NCI-H187 (cell line): ENCODE measurements at places on chromosomes 13 and 19.

- DNase-seq: peak; percentile 51
These were observed 738.5 kb downstream of the DIAPH3 start for GRCh38 chr13:59425211-59425741.

- no peak for DNase-seq
These were observed 18.2 kb downstream of the CEBPG start for GRCh38 chr19:33391631-33392249.

- DNase-seq: no peak
These were observed 134.9 kb downstream of the FGF9 start for GRCh38 chr13:21805733-21806132.

- DNase-seq: no peak
These were observed 46.1 kb upstream of the CNMD start for GRCh38 chr13:52785739-52786138.

DNA sequence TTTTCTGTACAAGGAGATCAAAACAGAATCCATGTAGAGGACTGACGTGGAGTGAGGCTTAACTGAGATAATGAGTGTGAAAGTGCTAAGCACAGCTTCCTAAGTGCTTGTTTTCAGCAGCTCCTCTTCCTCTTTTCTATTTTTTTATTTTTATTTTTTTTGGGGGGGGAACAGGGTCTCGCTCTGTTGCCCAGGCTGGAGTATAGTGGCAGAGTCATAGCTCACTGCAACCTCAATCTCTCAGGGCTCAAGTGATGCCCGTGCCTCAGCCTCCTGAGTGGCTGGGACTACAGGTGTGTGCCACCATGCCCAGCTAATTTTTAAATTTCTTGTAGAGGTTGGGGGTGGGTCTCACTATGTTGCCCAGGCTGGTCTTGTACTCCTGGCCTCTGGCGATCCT is 5.6 kb upstream of the FOSB start:
- no peak for DNase-seq

DNA sequence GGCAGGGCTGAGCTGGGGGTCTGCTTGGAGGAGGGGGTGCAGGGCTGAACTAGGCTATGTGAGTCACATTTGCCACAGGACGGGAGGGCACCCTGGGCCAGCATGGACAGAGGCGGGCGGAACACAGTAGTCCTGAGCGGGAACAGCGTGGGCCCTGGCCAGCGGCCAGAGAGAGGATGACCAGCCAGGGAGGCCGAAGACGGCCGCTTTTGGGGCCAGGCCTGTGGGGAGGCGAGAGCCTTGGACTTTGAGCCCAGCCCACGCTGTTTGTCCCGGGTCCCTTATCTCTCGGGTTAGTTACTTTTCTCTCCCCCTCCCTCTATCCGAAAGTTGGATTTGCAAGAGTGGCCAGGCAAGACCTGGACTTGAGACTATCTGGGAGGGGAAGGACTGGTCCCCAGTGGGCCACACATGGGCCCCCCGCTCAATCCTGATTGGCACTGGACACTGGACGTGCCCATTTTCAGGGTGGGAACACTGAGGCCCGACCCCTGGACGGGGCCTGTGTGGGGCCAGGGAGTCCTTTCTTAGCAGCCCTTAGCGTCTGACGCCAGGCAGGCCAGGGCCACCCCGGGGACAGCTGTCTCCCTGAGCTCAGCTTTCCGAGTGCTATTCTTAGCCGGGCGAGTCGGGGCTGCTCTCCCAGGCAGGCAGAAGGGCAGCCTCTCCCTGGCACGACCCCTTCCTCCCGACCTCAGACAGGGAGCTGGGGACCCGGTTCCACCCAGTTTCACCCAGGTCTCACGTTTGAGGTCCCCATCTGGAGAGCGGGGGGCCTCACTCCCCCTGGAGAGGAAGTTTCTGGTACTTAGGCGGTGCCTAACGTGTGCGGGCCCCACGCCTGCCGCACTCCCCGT is 833 bp downstream of the GAMT start:
- DNase-seq: no peak

GRCh38 chr19:33604651-33605050 is 17.1 kb upstream of the CHST8 start:
- no peak for DNase-seq

DNA sequence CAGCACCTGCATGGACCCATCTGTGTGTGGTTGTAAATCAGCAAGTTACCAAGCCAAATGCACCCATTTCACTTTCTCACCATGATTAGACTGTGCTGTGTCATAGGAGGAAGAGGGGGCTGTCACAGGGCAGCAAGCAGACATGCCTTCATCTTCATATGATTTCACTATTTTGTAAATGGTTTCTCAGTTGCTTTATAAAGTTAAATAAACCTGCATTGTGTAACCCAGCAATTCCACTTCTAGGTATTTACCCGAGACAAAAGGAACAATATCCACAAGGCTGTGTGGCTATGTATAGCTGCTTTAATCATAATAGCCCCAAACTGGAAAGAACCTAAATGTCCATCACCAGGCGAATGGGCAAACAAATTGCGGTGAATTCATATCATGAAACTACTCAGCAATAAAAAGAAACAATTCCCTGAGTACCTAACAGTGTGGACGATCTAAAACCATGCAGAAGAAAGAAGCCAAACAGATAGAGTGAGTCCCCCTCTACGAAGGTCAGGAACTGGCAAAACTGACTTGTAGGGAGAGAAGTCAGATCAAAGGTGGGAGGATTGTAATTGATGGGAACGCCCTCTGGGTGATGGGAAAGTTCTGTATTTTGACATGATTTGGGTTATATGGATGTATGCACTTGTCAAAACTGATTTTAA is 185.4 kb downstream of the COL4A1 start:
- DNase-seq: no peak

- DNase-seq: no peak
These were observed 2.7 kb upstream of the MPV17L2 start for GRCh38 chr19:18190278-18190677.

DNA sequence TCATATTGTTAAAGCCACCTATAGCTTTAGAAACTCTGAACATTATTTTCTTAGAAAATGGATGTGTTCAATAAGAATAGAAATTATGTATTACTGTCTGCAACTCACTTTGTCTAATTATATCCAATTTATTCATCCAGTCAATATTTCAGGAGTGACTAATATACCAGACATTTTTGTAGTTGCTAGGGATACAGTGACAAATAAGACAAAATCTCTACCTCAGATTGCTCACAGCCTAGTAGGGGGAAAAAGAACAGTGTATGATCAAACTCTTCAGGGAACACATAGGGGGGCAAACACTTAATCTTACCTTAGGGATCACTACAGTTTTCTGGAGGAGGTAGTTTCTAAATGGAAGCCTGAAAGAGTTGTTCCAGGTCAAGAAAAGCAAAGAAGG is 8.6 kb downstream of the BRCA2 start:
- no peak for DNase-seq

GRCh38 chr13:103605546-103606326 is 539.5 kb upstream of the SLC10A2 start:
- DNase-seq: no peak

- no peak for DNase-seq
These were observed 904 bp upstream of the ARHGAP33 start for GRCh38 chr19:35774274-35775045.

GRCh38 chr13:101660711-101661110 is 208.2 kb downstream of the ITGBL1 start:
- no peak for DNase-seq

GRCh38 chr13:41384749-41385503 is 72.4 kb upstream of the RGCC start:
- DNase-seq: no peak

- DNase-seq: no peak
These were observed 19.7 kb upstream of the POP4 start for GRCh38 chr19:29586401-29586800.

GRCh38 chr19:17519967-17520366 is 8.5 kb downstream of the PGLS start:
- no peak for DNase-seq

DNA sequence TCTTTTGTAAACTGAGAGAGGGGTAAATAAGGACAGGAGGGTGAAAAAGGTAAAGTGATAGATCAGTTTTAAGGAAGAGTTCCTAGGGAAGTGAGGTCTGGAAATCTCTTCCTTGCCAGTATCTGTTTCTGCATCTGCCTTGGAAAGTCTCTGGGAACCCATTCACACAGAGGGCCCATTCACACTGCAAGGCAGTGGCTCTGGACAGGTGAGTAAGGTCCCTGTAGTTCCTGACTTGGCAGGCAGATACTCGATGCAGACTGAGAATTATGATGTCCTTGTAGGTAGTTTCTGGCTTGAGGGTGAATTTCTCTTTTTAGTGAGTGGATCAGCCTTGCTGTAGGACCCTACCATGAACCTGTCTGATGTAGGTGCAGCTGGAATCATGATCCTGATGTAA is 293.3 kb downstream of the NALCN start:
- no peak for DNase-seq

DNA sequence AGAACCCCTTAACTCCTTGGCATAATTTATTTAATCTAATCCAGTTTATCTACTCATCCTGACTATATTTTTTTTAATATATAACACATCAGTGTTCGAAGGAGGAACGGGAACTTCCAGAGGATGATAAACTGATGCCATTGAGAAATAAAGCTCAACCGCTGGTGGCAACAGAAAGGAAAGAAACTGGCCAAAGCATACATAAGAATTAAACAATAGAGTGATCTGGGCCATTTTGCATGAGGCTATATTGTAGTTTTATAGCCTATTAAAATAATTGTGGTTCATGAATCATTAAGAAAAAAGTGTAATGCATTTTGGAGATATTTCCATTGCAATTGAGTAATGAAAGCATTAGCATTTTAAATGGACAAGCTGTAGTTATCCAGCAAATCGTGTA is 94.2 kb downstream of the FRY start:
- no peak for DNase-seq

DNA sequence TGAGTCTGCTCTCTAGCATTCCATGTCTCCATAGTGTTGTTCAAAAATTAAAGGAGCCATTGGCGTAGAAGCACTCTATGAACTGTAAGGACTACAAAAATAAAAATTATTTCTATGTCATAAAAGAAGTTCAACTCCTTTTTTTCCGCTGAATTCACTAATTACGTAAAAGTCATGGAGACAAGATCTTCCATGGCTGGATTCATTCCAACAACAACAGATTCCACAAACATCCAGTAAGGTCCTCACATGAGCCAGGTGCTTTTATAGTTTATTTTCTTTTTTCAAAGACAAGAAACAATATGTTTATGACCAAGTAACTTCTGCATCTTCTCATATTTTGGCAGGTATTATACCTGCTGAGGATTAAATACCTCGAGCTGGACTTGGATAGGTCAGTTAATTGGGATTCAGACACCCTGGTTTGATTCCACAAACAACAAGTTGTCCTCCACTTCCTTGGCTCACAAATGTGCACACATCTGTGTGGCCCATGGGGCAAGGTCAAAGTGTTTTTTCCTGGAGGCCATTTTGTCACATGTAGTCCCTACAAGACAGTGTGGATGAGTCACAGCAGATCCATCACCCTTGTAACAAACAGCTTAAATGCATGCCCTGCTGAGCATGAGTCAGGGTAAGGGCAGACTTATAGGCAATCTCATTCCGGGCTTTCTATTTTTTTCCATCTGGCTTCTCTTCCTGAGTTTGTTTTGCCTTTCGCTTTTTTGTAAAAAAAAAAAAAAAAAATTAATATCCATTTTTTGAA is 475.6 kb downstream of the COG6 start:
- no peak for DNase-seq

DNA sequence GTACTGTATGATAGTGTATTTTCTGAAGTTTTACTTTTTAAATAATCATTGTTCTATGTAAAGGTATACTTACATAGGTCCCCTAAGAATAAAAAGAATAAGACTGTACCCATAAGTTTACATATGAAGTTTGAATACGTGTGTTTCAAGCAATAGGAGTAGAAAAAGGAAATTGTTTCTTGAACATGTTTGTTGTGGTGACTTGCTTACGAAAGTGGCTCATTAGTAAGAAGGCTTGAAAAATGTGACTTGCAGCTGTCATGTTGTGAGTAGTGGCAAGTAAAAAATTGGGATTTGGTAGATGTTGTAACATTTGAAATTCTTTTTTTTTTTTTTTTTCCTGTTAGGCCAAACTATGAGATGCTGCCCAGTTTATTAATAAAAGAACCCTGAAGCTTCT is 203.3 kb downstream of the LMO7 start:
- DNase-seq: no peak

DNA sequence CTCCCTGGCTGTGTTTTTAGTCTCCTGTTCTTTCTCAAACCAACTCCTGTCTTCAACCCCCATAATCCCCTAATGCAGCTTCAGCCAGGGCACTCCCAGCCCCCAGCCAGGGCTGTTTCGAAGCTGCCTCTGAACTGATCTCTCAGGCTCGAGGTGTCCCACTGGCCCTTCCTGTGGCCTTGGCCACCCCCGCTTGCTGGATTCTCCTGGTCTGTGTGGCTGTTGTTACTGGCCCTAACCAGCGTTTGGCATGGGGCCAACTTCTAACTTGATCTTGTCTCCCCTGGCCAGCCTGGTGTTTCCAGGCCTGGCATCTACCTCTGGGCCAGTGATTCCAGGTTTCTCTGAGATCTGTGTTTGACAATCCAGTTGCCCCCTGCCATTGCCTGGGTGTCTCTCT is 11.0 kb downstream of the XAB2 start:
- no peak for DNase-seq

DNA sequence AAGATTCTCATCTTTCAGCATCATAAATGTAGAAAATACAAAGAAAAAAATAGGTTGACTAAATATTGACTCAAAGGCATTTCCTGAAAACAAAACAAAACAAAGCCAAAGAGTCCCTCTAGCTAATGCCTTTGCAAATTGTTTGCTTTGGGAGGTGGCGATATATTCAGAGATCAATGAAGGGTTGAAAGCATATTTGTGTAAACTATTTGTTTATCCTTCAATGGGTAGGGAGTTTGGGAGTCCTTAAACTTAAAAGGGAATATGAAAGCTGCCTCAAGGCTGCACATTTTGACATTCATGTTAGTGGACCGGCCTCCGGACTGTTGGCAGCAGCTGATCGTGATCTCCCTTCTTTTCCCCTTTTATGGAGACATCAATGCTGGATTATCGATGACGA is 257.5 kb downstream of the ITGBL1 start:
- DNase-seq: no peak

- no peak for DNase-seq
These were observed 329.0 kb downstream of the OLFM4 start for GRCh38 chr13:53357582-53357981.

DNA sequence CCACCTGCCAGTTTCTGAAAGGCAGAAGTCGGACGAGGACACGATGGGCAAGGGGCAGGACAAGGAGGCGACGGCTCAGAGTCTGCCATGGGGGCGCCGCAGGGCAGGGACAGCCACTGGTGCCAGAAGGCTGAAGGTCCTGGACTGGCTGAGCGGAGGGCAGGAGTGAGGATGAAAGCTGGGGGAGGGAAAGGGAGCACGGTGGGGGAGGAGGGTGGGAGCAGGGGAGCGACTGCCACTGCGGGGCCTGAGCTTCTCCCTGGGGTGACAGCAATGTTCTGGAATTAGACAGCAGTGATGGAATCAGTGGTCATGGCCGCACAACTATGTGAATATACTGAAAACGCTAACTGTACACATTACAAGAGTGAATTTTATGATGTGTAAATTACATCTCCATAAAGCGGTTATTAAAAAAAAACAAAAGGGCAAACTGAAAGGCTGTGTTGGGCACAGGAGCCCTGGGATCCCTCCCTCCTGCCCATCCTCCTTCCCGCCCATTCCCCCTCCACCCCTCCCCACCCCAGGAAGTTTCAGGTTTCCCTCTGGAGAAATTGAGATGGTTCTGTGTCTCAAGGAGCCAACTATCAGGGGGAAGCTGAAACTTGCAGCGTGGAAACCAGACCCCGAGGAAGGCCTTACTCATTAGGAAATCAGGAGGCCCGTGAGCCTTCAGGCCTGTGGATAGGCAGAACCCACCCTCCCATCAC is 15.9 kb downstream of the MLLT1 start:
- no peak for DNase-seq
